CD4-positive, alpha-beta T cell (primary cell): ENCODE measurements at places on chromosomes 1 and 21. TPM values are rescaled to one million over a fixed set of nuclear protein-coding genes. Genes with fewer than 3 reads are reported as not detected.

DNA sequence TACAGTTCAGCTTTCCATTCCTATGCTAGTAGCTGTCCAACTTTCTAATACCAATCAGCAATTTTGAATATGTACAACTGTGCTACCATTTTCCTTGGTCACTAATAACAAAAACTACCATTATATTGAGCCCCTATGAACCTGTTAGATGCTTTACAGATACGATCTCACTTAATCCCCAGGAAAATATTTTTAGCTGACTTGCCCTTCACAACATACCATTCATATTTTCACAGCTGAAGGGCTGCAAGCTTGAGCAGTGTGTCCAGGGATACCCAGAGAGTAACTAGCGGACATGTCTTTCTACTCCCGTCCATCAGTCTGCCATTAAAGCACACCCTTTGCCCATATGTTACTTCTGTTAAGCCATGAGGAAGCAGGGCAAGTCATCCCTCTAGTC lies 140.5 kb downstream of the SPATA46 start:
- no peak for DNase-seq

GRCh38 chr1:15765495-15766194 lies 7.0 kb downstream of the FBLIM1 start:
- no peak for DNase-seq

DNA sequence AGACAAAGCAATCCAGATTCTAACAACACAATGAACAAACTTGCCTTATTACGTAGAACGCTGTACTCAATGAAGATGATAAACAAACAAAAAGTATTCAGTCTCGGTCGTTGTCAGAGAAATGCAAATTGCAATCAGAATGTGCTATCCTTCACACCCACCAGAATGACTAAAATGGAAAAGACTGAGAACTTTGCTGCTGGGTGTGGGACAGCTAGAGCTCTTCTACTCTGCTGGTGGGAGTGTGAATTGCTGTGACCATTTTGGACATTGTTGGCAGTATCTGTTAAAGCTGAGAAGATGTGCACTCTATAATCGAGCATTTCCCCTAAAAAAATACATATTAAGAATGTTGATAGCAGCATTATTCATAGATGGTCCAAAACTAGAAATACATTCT lies 111.4 kb downstream of the PEX14 start:
- no peak for DNase-seq

Gene RGS13
- total RNA-seq = 0.17 TPM
